ENCODE measurements at places on chromosomes 5 and 9.

DNA sequence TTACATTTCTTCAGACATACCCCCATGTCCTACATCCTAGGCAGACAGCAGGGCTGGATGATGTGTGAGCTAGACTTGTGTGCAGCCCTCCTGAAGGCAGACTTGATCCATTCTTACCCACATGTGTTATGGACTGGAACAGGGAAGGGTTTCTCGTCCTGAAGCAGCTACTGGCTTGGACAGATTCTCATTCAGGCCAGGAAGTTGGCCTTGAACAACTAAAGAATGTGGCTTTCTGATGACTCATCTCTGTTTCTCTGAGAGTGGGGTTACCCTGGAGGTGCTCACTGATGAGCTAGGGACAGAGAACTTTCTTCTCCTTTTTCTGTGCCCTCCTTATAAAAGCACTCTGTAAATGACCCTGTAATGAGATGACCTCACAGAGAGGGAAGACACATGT lies 246.5 kb downstream of the PCSK5 start:
- DNase-seq: no peak

- DNase-seq: no peak
Measured at GRCh38 chr9:120941046-120941770, 14.6 kb upstream of the TRAF1 start.

DNA sequence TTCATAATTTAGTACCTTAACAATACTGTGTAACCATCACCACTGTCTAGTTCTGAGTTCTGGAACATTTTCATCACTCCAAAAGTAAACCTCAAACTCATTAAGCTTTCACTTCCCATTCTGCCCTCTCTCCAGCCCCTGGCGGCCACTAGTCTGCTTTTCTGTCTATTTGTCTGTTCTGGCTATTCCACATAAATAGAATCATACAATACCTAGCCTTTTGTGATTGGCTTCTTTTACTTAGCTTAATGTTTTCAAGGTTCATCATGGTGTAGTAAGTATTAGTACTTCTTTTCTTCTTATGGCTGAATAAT lies 138.7 kb downstream of the RAPGEF6 start:
- no peak for DNase-seq

DNA sequence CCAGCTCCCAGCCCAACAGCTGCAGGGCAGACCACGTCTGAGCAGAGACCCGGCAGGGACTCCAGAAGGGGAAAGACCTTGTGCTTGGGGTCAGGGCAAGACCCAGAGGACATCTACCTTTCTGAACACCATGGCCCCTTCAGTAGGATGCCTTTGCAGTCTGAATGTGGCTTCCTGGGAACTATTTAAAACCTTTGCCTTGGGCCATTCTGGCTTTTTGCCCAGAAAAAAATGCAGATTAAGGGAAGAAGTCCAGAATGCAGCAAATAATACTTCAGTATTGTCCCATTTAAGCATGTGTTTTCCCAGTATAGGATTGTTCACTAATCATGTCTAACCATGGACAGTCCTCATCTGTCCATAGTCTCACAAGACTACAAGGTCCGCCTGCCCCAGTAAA lies 67.5 kb upstream of the ERCC6L2 start:
- DNase-seq: no peak

DNA sequence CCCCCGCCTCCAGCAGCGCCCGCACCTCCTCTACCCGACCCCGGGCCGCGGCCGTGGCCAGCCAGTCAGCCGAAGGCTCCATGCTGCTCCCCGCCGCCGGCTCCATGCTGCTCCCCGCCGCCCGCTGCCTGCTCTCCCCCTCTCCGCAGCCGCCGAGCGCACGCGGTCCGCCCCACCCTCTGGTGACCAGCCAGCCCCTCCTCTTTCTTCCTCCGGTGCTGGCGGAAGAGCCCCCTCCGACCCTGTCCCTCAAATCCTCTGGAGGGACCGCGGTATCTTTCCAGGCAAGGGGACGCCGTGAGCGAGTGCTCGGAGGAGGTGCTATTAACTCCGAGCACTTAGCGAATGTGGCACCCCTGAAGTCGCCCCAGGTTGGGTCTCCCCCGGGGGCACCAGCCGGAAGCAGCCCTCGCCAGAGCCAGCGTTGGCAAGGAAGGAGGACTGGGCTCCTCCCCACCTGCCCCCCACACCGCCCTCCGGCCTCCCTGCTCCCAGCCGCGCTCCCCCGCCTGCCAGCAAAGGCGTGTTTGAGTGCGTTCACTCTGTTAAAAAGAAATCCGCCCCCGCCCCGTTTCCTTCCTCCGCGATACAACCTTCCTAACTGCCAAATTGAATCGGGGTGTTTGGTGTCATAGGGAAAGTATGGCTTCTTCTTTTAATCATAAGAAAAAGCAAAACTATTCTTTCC lies 19.3 kb downstream of the CDKN2A start:
- no peak for DNase-seq

- no peak for DNase-seq
Measured at GRCh38 chr9:127848756-127849504, 5.5 kb downstream of the ENG start.
